Hindlimb muscle (tissue), 1 donor: ENCODE measurements at places on chromosomes 1 and 21.

DNA sequence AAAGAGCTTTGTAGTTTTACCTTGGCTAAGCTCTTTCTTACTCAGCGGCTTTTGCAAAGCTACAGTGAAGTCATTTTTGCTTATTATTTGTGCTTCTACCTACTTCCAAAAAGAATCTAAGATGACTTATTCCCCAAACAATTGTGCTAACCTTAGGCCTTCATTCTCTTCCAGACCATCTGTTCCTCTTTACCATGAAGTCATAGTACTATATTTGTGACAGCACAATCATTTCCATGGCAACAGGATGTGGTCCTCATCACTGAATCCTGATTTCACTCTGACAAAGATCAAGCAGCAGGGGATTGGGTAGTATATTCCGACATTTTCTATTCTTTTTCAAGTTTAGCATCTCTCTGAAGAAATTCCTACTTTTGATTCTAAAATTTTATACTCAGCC, 24.8 kb upstream of the NMNAT2 start:
- peak; percentile 43 for DNase-seq

- no peak for DNase-seq
Observed at GRCh38 chr1:33872683-33873082, 8.8 kb downstream of the HMGB4 start.

- no peak for DNase-seq
Observed at GRCh38 chr1:115088871-115089419, 358 bp downstream of the TSPAN2 start.

DNA sequence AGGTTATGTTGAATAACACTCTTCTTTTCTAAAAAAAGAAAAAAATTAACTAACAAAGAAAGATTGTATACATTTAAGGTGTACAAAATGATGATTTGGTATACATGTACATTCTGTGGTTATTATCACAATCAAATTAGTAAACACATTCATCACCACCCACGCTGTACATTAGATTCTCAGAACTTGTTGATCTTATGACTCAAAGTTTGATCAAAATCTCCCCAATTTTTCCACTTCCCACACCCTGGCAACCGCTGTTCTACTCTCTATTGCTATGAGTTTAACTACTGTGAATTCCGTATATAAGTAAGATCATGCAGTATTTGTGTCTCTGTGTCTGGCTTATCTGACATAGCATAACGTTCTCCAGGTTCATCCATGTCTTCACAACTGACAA, 469.5 kb upstream of the CHRM3 start:
- no peak for DNase-seq

DNA sequence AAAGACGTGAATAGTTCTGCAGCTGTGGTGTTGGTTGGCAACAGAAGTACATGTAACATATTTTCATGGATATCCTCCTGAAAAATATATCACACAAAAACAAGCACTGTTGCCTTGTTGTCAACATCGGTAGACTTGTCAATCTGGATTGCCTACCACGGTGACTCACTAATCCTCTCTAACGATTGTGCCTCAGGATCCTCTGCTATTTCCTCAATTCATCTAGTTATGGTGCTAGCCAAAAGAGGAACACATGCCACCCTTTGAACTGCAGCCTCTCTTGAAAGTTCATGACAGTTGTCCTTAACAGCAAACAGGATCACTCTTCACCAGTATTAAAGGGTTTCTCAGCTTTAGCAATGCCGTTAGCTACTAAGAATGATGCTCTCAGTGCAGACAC, 25.7 kb downstream of the RASAL2 start:
- no peak for DNase-seq

DNA sequence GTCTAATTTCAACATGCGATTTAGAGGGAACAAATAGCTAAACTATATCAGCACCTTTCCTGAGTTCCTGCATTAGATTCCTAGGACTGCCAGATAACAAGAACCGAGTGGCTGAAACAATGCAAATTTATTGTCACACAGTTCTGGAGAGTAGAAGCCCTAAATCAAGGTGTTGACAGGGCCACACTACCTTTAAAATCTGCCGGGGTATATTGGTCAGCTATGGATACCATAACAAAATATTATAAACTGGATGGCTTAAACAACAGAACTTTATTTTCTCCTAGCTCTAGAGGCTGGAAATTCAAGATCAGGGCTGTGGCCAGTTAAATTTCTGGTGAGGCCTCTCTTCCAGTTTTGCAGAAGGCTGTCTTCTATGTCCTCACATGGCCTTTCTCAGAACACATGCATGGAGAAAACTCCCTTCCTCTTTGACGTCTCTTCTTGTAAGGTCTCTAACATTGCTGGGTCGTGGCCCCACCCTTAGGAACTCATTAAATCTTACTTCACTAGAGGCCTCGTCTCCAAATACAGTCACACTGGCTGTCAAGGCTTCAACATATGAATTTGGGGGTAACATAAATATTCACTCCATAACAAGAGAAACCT, 144.3 kb downstream of the FCRL5 start:
- DNase-seq = no peak

GRCh38 chr1:31101147-31101502, 35.6 kb upstream of the PUM1 start:
- DNase-seq = no peak

- DNase-seq = no peak
Observed at GRCh38 chr1:180182643-180183311, 28.1 kb downstream of the QSOX1 start.
